ENCODE measurements at places on chromosomes 1 and 21. TPM values are rescaled to one million over a fixed set of nuclear protein-coding genes. Genes with fewer than 3 reads are reported as not detected.

GRCh38 chr21:38664841-38665240, 140.9 kb upstream of the ETS2 start:
- H3K27ac ChIP-seq: no peak overlapping the region
- H3K27me3 ChIP-seq: peaks cover 3% of the 10 kb centered on the region
- H3K4me3 ChIP-seq: no peak overlapping the region
- no peaks in the 10 kb centered on the region for H3K36me3 ChIP-seq

DNA sequence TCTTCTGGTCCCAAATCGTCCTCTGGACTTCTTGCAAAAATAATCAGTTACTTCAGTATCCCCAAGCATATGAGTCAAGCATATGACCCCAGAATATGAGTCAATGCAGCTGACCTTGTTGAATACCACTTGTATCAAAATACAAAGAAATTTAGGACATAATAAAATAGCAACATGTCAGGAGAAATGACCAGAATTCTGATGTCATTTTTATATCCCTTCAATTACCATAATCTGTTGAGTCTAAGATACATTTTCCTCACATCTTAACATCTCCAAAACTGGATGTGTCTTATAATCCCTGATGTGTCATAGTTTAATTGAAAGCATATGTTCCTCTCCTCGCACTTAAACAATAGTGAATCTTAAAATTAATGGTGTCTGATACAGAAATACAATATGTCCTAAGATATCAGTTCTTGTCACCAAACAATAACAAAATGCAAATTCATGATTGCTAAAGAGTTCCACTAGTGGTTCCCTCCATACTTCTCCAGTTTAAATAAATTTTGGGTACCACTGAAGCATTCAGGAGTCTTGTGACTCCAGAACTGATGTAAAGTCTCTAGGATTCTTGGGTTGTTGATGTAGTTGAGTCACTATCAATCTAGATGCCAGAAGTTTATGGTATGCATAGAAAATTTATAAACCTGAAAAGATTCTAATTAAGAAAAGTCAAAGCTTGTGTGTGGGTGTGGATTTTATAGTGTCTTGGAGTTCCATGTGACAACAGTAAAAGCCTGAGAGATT, 41.8 kb downstream of the KIFAP3 start:
- H3K4me3 ChIP-seq: no peak overlapping the region
- H3K36me3 ChIP-seq: no peaks in the 10 kb centered on the region
- no peaks in the 10 kb centered on the region for H3K4me1 ChIP-seq
- H3K27ac ChIP-seq: no peak overlapping the region

- no peaks in the 10 kb centered on the region for H3K4me1 ChIP-seq
- no peak overlapping the region for H3K27ac ChIP-seq
- DNase-seq: no peak
- H3K4me3 ChIP-seq: no peak overlapping the region
- H3K27me3 ChIP-seq: no peaks in the 10 kb centered on the region
Measured at GRCh38 chr1:81379430-81379829, 421.3 kb upstream of the ADGRL2 start.

S100A7A gene
- not detected for total RNA-seq

LINGO4 gene
- 0.32 TPM for total RNA-seq

DNA sequence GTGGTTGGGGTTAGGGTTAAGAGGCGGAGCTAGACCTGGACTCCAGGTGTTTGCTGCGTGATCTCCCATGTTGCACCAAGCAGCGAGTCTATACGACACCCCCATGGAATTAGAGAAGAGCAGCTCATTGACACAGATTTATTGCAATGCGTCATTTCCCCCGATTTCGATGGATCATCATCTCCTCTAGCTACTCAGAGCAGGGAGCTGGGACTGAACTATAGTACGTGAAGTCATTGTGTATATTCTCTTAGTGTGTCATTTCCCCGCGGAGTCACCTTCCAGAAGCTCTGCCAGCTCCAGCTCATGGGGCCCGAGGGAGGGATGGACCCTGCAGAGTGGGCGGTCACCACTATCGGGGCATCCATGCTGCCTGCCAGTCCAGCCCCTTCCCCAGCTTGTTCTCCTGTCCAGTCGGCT, 7.5 kb upstream of the C2CD2 start:
- H3K36me3 ChIP-seq: no peaks in the 10 kb centered on the region
- H3K4me3 ChIP-seq: no peak overlapping the region
- no peak for DNase-seq
- H3K27ac ChIP-seq: no peak overlapping the region
- no peaks in the 10 kb centered on the region for H3K4me1 ChIP-seq

PLA2G2D gene
- total RNA-seq: not detected

DPT gene
- total RNA-seq: 2.1 TPM

LCE3D gene
- total RNA-seq: not detected

LCA5L gene
- 0.54 TPM for total RNA-seq

TXNIP gene
- total RNA-seq: 57.8 TPM

MYOG gene
- not detected for total RNA-seq

- no peaks in the 10 kb centered on the region for H3K27me3 ChIP-seq
- H3K4me1 ChIP-seq: no peaks in the 10 kb centered on the region
- H3K36me3 ChIP-seq: no peaks in the 10 kb centered on the region
- H3K4me3 ChIP-seq: no peak overlapping the region
- no peak overlapping the region for H3K27ac ChIP-seq
Measured at GRCh38 chr1:94688646-94689045, 131.5 kb upstream of the SLC44A3 start.

PDPN gene
- 0.21 TPM for total RNA-seq

GRCh38 chr1:61448914-61449313, 276.0 kb downstream of the TM2D1 start:
- no peak for DNase-seq
- no peak overlapping the region for H3K4me3 ChIP-seq
- peaks cover 24% of the 10 kb centered on the region for H3K4me1 ChIP-seq
- H3K27me3 ChIP-seq: no peaks in the 10 kb centered on the region
- H3K36me3 ChIP-seq: no peaks in the 10 kb centered on the region
- no peak overlapping the region for H3K27ac ChIP-seq

KLHL12 gene
- total RNA-seq: 10.7 TPM

TM2D1 gene
- 19.7 TPM for total RNA-seq

DNA sequence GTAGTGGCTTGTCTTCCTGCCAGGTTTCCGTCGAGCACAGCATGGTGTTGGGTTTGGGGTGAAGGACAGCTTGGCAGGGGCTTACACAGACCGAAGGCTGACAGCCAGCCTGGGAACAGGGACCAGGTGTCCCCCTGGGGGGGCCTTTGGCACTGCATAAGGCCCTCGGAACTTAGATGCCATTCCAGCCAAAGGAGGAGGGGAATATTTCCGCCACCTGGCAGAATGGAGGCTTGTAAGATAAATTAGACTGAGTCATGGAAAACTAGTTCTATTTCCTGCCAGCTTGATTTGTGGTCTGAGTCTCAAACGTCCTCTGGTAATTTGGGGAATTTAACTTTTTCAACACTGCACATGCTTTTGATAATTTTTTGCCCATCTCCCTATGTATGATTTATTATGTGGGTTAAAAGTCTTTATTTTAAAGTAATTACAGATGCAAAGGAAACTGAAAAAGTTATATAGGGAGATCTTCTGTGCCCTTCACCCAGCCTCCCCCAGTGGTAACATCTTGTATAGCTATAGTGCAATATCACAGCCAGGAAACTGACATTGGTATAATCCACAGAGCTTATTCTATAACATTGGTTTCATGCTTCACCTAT, 11.5 kb upstream of the TMEM51 start:
- no peak for DNase-seq
- no peak overlapping the region for H3K4me3 ChIP-seq
- no peaks in the 10 kb centered on the region for H3K27me3 ChIP-seq
- no peaks in the 10 kb centered on the region for H3K4me1 ChIP-seq
- H3K36me3 ChIP-seq: no peaks in the 10 kb centered on the region

DNA sequence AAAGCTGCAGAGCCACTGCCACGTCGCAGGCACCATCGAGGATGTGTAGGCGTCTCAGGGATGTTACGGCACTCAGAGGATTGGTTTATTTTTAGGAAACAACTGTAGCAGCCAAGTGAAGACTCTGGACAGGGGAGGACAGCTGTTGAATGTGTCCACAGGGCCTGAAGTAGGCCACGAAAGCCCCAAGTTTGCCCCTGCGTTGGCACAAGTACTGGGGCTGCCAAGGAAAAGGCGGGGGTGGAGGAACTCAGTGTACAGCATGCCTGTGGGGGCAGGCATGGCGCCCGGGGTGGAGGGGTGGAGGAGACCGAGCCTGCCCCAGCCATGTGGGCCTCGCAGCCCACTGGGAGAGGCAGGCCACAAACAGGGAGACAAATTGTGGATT, 89.7 kb downstream of the ADARB1 start:
- H3K27me3 ChIP-seq: no peaks in the 10 kb centered on the region
- no peaks in the 10 kb centered on the region for H3K4me1 ChIP-seq
- H3K27ac ChIP-seq: no peak overlapping the region
- no peak overlapping the region for H3K4me3 ChIP-seq
- no peak for DNase-seq

DNA sequence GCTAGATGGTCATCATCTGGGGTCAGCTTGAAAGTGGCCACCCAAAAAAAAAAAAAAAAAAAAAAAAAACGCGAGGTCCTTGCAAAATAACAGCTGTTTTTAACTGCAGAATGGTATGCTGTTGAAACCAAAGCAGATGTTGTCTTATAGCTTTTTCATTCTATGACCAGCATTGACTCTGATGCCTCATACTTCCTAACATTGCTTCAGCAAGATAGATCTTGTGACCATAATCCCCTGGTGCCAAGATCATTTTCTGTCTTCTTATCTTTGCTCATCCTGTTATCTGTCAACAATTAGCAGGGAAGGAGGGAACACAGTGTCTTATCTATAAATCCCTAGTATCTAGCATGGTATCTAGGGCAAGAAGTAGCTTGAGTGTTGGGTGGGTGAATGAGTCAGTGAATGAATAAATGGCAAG, 181.5 kb downstream of the PLPP3 start:
- H3K36me3 ChIP-seq: no peaks in the 10 kb centered on the region
- no peak overlapping the region for H3K27ac ChIP-seq
- H3K27me3 ChIP-seq: no peaks in the 10 kb centered on the region
- no peak for DNase-seq

RIMS3 gene
- total RNA-seq: 0.37 TPM

AQP10 gene
- not detected for total RNA-seq

DNA sequence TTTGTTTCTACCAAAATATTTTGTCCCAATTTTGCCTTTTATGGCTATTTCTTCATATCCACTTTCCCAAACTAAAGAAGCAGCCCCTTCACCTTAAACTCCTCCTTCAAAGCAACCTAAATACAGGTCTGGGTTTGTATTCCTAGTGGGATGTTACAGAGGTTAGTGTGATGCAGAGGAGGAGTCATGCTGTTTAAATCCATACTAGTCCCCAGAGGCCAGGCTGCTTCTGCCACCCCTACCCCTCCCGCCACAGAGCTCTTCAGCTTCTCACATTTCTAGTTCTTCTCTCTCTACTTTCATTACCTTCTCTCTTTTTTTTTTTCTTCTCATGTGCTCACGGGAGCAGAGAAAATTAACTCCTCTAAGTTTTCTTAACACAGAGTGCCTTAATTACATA, 29.3 kb downstream of the SELL start:
- no peak for DNase-seq
- no peak overlapping the region for H3K4me3 ChIP-seq
- no peaks in the 10 kb centered on the region for H3K36me3 ChIP-seq
- H3K4me1 ChIP-seq: no peaks in the 10 kb centered on the region
- no peak overlapping the region for H3K27ac ChIP-seq
- H3K27me3 ChIP-seq: no peaks in the 10 kb centered on the region

EXO1 gene
- 0.29 TPM for total RNA-seq

GRCh38 chr1:36300526-36300925, 5.6 kb upstream of the SH3D21 start:
- H3K27ac ChIP-seq: peak overlapping the region; percentile 15
- peaks cover 3% of the 10 kb centered on the region for H3K4me1 ChIP-seq
- DNase-seq: no peak
- H3K27me3 ChIP-seq: no peaks in the 10 kb centered on the region
- peaks cover 86% of the 10 kb centered on the region for H3K36me3 ChIP-seq

NOL9 gene
- total RNA-seq: 9.2 TPM

PM20D1 gene
- total RNA-seq: 0.15 TPM

NFASC gene
- total RNA-seq: 3.2 TPM

DNA sequence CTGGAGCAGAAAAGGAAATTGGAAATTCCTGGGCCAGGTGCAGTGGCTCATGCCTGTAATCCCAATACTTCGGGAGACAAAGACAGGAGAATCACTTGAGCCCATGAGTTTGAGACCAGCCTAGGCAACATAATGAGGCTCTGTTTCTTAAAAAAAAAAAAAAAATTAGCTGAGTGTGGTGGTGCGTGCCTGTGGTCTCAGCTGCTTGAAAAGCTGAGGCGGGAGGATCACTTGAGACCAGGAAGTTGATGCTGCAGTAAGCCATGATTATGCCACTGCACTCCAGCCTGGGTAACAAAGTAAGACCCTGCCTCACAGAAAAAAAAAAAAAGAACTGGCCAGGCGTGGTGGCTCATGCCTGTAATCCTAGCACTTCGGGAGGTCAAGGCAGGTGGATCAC, 56.7 kb downstream of the SRSF11 start:
- DNase-seq: no peak
- H3K36me3 ChIP-seq: no peaks in the 10 kb centered on the region
- H3K4me1 ChIP-seq: no peaks in the 10 kb centered on the region
- no peak overlapping the region for H3K27ac ChIP-seq
- no peak overlapping the region for H3K4me3 ChIP-seq

GRCh38 chr1:2190491-2190976, 4.0 kb downstream of the FAAP20 start:
- H3K4me3 ChIP-seq: peak overlapping the region; percentile 57
- peaks cover 3% of the 10 kb centered on the region for H3K4me1 ChIP-seq
- H3K27me3 ChIP-seq: no peaks in the 10 kb centered on the region
- H3K27ac ChIP-seq: peak overlapping the region; percentile 81
- H3K36me3 ChIP-seq: no peaks in the 10 kb centered on the region

- H3K4me1 ChIP-seq: no peaks in the 10 kb centered on the region
- no peak overlapping the region for H3K4me3 ChIP-seq
- no peak for DNase-seq
Measured at GRCh38 chr1:65995336-65995735, 202.6 kb downstream of the PDE4B start.

NSL1 gene
- total RNA-seq: 26.5 TPM
